Dermis microvascular lymphatic vessel endothelial cell (primary cell): ENCODE measurements at places on chromosomes 11 and 22. TPM values are rescaled to one million over a fixed set of nuclear protein-coding genes. Genes with fewer than 3 reads are reported as not detected.

- no peak for DNase-seq
These were observed 33.0 kb downstream of the MMP20 start for GRCh38 chr11:102592131-102592530.

DNA sequence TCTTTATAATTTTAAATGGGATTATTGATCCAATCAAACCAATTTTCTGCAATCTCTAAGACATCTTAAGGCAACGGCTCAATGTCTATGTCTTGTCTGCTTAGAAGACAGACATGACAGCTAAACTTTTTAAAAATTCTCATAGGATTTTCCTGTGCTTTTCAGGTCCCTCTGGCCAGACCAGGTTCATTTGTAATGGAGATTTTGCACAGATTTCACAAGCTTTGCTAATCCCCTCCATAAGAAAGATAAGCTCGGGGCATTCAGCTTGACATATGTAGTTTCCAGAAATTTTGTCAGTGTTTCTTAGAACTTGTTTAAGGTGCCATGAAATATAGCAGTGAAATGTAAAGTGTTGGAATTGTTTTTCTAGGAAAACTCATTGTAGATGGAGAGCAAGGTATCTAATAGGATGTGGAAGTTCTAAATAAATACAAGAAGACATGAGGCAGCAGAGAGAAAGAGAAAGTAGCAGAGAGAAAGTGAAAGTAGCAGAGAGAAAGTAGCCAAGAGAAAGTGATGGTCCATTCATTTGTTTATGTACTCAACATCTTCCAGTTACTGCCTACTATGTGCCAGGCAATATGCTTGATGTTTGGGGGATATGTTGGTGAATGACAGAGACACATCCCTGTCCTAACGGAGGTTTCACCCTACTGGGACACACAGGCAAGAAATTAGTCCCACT, 219.1 kb upstream of the ARHGAP42 start:
- DNase-seq: no peak

The KREMEN1 gene
- total RNA-seq: 0.26 and 0.63 TPM in 2 replicates

- no peak for DNase-seq
These were observed 14.2 kb downstream of the SMPD1 start for GRCh38 chr11:6404342-6405051.
